Stimulated activated CD8-positive, alpha-beta memory T cell treated with anti-CD3 and anti-CD28 coated beads, Interleukin-15, amount 100 ng/mL, for 24 hours (primary cell): ENCODE measurements at places on chromosomes 7 and 10.

DNA sequence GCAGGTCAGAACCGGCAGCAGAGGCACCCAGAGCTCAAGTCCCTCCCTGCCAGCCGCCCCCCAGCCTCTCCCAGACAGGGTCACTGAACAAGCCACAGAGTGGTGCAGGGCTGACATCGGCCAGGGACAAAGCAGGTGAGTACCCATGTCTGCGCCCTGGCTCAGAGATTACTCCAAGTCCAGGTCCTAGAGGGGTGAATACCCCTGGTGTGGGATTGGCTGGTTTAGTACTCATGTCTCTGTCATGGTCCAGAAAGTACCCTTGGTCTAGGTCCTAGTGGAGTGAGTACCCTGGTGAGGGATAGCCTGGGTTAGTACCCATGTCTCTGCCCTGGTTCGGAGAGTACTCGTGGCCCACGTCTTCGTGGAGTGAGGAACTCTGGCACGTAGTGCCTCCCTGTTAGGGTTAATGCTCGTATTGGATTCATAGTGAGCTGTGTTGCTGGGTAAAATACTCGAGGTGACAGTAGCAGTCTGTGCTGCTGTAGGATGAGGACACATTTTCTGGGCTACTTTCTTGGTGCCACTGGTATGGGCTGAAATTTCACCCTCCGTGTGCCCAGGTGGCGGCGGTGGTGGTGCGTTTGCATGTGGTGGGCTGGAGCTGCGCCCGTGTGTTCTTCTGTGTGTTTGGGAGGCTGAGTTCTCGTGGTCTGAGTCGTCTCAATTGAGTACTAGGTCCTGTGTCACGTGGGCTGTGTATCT, 25.5 kb upstream of the KNDC1 start:
- no peak for DNase-seq

DNA sequence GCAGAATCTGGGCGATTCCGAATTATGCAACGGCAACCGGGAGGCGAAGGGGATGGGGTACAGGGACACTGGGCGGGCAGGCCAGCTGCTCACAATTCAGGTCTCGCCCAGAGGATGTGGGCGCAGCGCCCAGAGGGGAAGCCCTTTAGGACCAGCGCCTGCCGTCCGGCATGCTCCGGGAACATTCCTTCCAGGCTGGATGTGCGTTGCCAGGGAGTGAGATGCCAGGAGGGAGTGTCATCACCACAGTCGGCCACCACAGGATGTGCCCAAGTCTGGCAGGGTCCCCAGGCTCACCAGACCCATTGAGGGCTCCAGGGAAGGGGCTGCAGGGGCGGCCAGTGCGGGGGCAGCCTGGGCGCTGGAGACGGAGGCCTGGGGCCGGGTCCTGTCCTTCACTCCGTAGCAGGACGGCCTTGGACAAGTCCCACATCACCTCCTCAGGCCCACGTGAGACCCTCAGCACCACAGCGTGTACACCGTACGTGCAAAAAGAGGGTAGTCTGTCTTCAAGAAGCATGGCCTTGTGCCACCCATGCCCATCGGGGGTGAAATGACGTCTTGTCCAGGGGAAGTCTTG, 63.9 kb downstream of the FOXL3 start:
- no peak for DNase-seq

DNA sequence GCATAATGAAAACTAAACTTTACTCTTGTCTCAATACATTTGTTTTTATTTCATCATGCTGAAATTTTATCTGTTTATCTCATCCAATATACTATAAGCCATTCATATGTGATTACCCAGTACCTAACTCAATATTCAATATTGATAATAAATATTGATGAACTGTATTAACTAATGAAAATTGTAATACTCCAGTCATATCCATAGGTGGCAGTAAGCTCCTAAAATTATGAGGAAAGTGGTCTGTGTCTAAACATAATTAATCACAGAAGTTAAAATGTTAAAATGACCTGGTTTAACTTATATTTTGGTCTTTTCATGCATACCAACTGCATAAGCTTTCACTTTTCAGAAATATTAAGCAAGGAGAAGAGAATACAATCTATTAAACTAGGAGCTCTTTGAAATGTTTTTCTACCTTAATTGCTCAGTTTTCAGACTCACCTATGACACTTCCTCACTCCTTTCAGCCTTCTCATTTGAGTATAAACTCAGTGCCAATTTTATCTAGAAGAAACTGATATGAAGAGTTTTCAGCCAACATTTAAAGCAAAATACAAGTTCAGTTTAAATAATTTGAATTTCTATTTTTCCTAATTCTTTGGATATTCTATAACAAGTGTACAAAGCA, 30.5 kb upstream of the VWDE start:
- DNase-seq, result no peak

- no peak for DNase-seq
These were observed 4.2 kb downstream of the ANLN start for GRCh38 chr7:36393826-36394225.

DNA sequence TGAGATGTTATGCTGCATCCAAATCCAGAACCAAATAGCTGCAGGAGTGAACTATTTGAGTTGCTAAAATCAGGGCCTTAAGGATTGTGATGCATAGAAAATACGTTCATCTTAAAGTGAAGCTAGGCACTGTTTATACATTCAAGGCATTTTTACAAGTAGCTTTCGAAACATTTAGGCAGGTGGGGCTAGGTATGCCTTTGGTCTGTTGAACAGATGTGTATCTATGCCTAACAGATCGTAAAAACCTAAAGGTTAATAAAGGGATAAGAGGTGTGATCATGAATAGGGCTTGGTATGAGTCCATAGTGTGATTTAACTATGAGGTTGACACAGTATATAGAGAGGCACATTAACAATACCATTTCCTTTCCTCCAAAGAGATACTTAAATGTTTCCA, 262.5 kb downstream of the SEMA3D start:
- DNase-seq, result no peak

GRCh38 chr10:118725886-118726500, 28.8 kb downstream of the CACUL1 start:
- no peak for DNase-seq

- no peak for DNase-seq
These were observed 4.2 kb downstream of the VSTM2A start for GRCh38 chr7:54546081-54546985.

DNA sequence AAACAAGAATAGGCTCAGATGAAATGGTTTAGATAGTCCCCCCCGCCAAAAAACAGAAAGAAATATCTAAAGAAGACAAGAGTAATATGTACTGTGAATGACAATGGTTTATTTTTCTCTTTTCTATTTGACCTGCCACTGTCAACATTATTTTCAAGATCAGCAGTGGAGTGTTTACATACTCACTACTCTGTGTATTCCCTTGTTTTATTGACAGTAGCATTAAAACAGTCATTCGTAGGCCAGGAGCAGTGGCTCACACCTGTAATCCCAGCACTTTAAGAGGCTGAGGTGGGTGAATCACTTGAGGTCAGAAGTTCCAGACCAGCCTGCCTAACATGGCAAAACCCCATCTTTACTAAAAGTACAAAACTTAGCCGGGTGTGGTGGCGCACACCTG, 245.3 kb upstream of the SLC26A5 start:
- no peak for DNase-seq

DNA sequence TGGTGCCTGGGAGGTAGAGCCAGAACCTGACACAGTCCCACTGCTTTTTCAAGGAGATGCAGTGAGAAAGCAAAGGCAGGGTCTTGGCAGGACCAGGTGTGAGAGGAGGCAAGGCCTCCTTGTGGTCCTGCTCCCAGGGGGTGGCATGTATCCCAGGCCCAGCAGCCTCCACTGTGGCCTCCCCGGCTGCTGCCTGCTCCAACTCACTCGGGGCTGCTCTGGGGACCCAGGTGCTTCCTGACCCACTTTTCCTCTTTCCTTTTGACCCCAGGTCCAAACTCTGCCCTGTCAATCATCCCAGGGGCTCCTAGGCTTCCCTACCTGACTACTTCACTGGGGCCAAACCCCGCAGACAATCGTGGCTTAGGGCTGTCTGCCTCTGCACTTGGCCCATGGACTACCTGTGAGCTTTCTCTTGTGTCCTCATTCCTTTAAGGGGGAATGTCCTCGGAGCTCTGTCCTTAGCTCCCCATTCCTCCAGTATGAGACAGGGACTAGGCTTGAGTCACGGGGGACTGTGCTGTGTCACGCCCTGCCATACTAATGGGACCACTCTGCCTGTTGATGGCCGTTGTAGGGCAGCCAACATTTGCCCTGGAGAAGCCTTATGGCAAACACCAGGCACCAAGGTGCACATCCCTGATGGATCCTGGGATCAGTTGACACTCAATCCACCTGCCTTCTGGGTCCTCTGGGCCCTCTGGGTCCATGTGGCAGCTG, 1.1 kb upstream of the AEBP1 start:
- no peak for DNase-seq

- DNase-seq, result no peak
These were observed 134.0 kb downstream of the PAXIP1 start for GRCh38 chr7:154868921-154869320.

GRCh38 chr7:142313528-142313927, 55.7 kb upstream of the PRSS58 start:
- DNase-seq, result no peak

DNA sequence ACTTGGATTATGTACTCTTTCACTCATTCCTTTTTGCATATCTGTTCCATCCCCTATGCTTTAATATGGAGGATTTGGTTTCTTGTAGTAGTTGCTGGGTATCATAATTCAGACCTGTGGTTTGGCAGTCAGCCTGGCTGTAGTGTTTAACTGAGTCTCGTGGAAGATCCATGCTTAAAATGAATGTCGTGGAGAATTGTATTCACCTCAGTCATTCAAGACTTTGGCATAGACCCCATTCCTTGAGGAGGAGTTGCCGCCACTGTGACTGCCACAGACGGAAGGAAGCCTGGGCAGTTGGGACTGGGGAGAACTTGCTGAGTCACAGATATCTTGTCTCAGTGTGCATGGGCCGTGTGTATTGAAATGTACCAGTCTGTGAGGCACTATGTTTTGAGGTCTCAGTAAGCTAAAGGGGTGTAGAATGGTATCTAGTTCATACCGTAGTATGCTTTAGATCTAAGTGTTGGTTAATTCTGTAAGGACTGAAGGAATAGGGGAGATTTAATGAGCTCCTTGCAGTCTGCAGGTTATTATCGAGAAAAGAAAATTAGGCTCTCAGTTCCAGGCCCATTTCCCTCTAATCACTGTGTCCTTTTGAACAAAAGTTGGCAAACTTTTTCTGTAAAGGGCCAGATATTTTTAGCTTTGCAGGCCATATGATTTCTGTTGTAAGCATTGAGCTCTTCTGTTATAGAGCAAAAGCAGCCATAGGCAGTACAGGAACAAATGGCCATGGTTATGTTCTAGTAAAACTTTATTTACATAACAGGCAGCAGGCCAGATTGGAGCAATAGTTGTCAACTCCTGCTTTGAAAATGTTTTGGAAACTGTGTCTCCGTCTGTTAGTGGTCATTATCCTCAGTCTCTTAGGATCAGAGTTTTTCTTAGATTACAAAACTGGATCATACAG, 76.8 kb downstream of the TPST1 start:
- no peak for DNase-seq

- DNase-seq, result no peak
These were observed 6.9 kb downstream of the PAPOLB start for GRCh38 chr7:4854916-4855315.

DNA sequence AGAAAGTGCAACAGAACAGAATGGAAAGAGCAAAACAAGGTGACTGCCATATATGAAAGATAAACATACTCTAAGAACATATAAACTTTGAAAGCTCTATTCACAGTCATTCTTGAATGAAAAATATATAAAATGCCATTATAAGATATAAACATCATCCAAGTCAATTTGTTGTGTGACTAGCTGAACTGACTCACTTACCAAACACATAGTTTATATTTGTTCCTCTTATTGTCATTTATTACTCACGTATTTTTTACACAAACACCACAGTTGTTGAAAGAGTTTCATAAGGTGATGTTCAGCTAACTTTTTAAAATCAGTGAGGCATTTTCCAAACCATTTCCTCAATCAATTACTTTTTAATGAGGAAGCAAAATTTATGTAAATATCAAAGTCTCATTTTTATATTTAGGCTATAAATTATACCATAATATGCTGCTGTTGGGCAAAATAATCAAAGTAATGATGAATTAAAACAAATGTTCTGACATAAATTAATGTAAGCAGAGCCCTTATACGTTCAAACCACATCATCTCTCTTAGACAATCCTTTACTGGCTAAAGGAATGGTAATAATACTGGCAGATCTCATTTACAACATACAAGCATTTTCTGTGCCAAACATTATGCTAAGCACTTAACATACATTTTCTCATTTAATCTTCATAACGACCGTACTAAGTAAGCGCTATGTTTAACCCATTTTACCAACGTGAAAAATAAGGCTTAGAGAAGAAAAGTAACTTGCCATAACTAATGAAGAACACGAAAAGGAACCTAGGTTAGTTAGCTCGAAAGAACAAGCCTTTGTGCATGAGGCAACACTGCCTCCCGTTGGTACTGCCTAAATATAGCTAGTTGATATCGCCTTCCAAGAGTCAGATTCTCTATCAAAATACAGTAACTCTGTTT, 7.3 kb downstream of the LRRN3 start:
- no peak for DNase-seq

- no peak for DNase-seq
These were observed 4.6 kb downstream of the DUSP5 start for GRCh38 chr10:110502072-110502845.
